K562 (cell line): ENCODE measurements at places on chromosomes 13 and 19. TPM values are rescaled to one million over a fixed set of nuclear protein-coding genes. Genes with fewer than 3 reads are reported as not detected.

The ABHD8 gene
- 3.8 and 5.2 TPM in 2 replicates for polyA plus RNA-seq

DNA sequence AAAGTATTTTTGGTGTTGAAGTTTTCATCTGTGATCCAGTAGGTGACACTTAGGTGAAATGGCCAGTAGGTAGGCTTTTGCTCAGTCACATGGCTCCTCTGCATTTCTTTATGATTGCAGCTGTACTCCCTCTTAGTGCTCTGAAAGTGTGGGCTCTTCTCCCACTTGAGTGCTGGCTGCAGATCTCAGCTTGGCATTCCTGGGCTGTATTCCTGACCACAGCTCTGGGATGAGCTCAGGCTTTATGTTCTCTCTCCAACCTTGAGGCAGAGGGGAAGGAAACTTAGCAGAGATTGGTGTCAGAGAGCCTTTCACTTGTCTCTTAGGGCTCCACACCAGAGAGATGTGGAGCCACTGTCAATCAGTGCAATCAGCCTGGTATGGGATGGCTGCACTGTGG lies 254.3 kb downstream of the NDFIP2 start:
- no peak for DNase-seq

- no peak for DNase-seq
Observed at GRCh38 chr19:7988307-7988706, 17.1 kb downstream of the ELAVL1 start.

The TUBA3C gene
- 2.2 and 2.8 TPM in 2 replicates for polyA plus RNA-seq

The CYP2B6 gene
- not detected in 2 replicates for polyA plus RNA-seq

GRCh38 chr13:107743983-107744382 lies 471.4 kb downstream of the LIG4 start:
- DNase-seq, result no peak

The OLFM4 gene
- polyA plus RNA-seq, result not detected in 2 replicates

The UPF1 gene
- 36.5 and 40.7 TPM in 2 replicates for polyA plus RNA-seq

The ZNF28 gene
- 10.4 and 25.7 TPM in 2 replicates for polyA plus RNA-seq

DNA sequence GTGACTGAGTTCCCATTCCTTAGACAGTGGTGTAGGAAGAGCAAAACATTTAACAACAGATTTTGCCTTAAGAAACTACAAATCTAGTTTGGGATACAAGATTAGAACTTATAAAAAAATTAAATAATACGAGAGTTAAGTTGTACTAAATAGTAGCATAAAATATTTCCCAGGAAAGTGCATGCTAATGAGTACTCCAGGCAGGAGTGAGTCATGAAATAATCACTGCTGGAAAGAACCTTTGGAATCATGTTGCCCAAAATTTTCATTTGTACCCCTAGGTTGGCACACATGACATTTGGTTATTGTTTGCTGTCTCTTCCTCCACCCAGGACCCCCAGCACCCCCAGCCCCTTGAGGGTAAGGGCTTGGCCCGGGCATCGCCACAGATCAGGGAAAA lies 26.3 kb upstream of the KL start:
- DNase-seq, result no peak

The ZNF324 gene
- polyA plus RNA-seq, result 7.5 and 8.3 TPM in 2 replicates

- DNase-seq, result no peak
Observed at GRCh38 chr19:47133021-47133471, 2.4 kb downstream of the SAE1 start.

GRCh38 chr13:79637133-79637763 lies 156.3 kb downstream of the NDFIP2 start:
- no peak for DNase-seq

GRCh38 chr13:99614465-99614885 lies 113.2 kb downstream of the TM9SF2 start:
- DNase-seq, result peak; percentile 65

GRCh38 chr13:75151081-75151643 lies 330.8 kb downstream of the TBC1D4 start:
- no peak for DNase-seq

The ILF3 gene
- 231 and 240 TPM in 2 replicates for polyA plus RNA-seq

- DNase-seq, result peak; percentile 40
Observed at GRCh38 chr19:42132030-42132628, at the start of gene POU2F2. TSS of gene POU2F2 (minus strand) at chr19:42132446. CDS start at chr19:42132411, 35 bp downstream.

The POMP gene
- polyA plus RNA-seq, result 118 and 126 TPM in 2 replicates

GRCh38 chr19:12899891-12900518 lies 9.0 kb downstream of the GCDH start:
- DNase-seq, result peak; percentile 9

The PRX gene
- polyA plus RNA-seq, result 1.4 and 1.7 TPM in 2 replicates

GRCh38 chr19:49573425-49573824 lies 6.9 kb downstream of the NOSIP start:
- DNase-seq, result no peak

The ZNF329 gene
- 1.2 and 2.0 TPM in 2 replicates for polyA plus RNA-seq

The SYCN gene
- polyA plus RNA-seq, result not detected in 2 replicates

DNA sequence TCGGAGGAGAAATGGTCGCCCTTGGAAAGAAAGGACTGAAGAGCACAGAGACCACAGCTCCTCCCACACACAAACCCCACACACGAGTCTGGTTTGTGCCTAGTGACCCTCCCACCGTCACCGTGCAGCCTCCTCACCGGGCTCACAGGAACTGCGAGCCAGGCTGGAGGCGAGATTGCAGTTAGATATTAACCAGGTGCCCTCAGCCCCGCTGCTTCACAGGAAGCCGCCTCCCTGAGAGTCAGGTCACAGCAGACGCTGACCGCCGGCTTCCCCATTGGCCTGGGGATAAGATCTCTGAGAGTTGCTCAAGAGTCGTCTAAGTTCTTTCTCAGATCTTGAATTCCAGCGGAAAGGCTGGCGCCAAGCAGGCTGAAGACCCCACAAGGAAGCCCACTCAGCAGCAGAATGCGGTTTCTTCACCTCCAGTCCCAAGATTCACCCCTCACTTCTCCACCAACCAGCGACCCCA lies 870 bp downstream of the ZNF44 start:
- DNase-seq, result peak; percentile 71

The NCAN gene
- polyA plus RNA-seq, result not detected in 2 replicates

DNA sequence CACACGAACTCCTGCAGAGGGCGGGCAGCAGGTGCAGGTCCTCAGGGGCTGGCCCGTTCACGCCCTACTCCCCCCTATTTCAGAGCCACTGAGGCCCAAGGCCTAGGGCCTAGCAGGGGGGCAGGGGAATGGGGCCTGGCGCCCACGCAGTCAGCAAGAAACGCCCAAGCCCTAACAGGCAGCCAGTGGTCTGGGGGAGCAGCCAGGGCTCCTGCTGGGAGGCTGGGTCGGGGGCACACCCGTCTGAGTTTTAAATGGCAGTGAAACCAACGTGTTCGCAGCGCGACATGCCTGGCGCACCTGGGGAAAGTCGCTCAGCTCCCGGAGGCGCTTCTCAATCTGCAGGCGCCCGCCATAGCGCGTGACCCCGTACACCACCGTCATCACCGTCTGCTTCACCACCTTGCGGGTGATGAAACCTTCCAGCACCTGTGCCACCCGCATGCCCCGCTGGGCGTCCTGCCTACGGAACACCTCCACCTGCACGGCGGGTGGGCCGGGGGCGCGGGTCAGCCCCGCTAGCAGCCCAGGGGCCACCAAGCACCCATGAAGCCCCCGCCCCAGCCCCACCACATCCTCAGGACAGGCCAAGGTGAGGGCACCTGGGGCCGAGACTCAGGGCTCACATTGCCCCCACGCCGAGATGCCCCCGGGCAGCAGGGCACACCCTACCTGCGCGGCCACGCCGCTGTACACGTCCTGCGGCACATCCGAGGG lies 13.9 kb downstream of the POLRMT start:
- DNase-seq, result no peak

GRCh38 chr19:5037936-5038335 lies 69.0 kb downstream of the KDM4B start:
- no peak for DNase-seq

The DIRAS1 gene
- 4.7 and 6.0 TPM in 2 replicates for polyA plus RNA-seq

DNA sequence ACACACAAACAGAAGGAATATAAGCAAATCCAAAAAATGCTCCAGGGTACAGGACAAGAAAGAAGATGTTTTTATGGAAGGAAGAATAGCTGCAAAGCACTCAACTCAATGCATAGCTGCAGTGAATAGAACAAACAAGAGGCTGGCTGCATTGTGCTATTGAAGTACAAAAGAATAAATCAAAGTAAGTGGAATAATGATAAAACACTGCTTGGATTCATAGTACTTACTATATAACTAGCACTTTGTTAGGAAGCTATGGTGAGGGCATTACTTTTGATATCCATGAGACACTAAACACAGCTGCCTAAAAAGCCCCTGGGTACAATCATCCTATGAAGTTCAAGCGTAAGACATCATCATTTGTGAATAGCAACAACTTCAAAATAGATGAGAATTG lies 350.1 kb downstream of the PCDH9 start:
- DNase-seq, result no peak

The HTR2A gene
- polyA plus RNA-seq, result not detected in 2 replicates

GRCh38 chr13:31773538-31773937 lies 34.2 kb downstream of the RXFP2 start:
- DNase-seq, result no peak

The SLITRK5 gene
- not detected in 2 replicates for polyA plus RNA-seq

GRCh38 chr13:59178344-59178743 lies 985.4 kb downstream of the DIAPH3 start:
- DNase-seq, result no peak

- no peak for DNase-seq
Observed at GRCh38 chr19:19226204-19226603, 14.4 kb downstream of the NCAN start.

- no peak for DNase-seq
Observed at GRCh38 chr19:54133312-54133956, 4.1 kb upstream of the CNOT3 start.

DNA sequence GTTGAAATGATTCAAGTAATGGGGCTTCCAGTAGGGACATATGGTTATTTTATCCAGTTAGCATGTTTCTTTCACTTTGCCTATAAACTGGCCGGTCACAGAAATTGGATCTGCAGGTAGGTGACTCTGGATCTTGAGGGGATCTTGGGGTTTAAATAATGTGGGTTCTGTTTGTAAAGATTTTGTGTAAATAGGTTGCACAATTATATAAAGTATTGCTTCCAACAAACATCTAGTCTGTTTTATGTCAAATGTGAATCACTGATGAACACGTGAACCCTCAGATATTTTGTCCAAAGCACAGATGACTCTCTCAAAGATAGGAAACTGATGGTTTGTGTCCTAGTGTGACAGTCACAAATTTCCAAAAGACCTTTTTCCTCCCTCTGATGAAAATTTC lies 98.4 kb downstream of the ZIC5 start:
- no peak for DNase-seq

The CEACAM7 gene
- not detected in 2 replicates for polyA plus RNA-seq

The KLHL1 gene
- polyA plus RNA-seq, result not detected in 2 replicates

- DNase-seq, result peak; percentile 88
Observed at GRCh38 chr19:43624933-43625332, 5.5 kb upstream of the ZNF428 start.

The CA11 gene
- 8.2 and 19.3 TPM in 2 replicates for polyA plus RNA-seq

The TMEM59L gene
- polyA plus RNA-seq, result 0.37 TPM in 1 of 2 replicates, not detected in the other

GRCh38 chr19:17394891-17395415 lies 957 bp upstream of the CCDC194 start:
- DNase-seq, result peak; percentile 86

DNA sequence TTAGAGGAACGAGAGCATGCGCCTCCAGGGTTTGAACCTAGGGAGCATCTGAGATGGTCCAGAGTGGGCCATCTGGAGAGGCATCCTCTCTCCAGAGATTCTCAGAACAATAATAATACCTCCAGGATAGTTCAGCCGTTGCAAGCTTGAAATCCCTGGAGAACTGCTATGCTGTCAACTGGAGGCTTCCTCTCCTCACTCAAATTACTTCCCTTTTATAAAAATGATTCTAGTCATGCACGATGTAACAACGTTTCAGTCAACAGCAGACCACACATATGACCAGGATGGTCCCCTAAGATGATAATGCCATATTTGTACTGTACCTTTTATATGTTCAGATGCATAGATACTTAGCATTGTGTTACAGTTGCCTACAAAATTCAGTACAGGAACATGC lies 108.7 kb downstream of the SHISA2 start:
- no peak for DNase-seq

The MBD3L3 gene
- not detected in 2 replicates for polyA plus RNA-seq

DNA sequence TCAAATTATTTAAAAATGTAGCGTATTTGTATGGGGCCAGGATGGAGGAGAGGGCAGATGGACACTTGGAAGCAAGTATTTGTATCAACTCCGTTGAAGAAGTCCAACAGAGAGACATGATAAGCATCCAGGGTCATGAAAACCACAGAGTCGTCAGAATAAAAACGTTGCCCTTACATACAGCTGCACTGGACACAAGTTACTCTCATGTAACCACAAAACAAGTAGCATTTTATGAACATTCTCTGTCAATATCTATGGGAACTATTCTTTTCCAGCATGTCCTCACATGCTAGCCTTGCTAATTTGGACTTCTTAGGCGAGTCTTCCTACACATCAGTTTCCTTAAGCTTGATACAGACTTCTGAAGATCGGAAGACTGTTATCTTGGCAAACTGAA lies 35.0 kb downstream of the EFNB2 start:
- no peak for DNase-seq

The C19orf53 gene
- 197 and 206 TPM in 2 replicates for polyA plus RNA-seq

- no peak for DNase-seq
Observed at GRCh38 chr13:37715606-37716015, 117.0 kb upstream of the POSTN start.

The MISP gene
- 0.04 TPM in 1 of 2 replicates, not detected in the other for polyA plus RNA-seq

DNA sequence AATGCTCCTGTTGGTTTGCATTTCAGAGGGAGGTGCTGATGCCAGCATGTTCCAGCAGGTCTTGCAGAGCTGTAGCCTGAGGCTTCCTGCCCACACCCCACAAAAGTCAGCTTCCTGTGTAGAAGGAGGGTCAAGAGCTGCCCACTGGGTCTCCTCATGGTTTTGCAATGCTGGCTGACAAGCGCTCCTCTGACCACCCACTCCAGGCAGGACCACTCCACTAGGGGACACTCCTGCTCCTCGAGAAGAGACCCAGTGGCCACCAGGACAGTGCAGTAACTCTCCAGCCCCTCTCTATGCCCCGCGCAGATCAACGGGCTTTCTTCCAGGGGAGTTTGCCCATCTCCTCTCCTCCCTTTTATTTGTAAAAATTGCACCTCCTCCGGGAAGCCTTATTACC lies 72.9 kb upstream of the UQCRFS1 start:
- peak; percentile 16 for DNase-seq

The IFI30 gene
- 129 and 166 TPM in 2 replicates for polyA plus RNA-seq

DNA sequence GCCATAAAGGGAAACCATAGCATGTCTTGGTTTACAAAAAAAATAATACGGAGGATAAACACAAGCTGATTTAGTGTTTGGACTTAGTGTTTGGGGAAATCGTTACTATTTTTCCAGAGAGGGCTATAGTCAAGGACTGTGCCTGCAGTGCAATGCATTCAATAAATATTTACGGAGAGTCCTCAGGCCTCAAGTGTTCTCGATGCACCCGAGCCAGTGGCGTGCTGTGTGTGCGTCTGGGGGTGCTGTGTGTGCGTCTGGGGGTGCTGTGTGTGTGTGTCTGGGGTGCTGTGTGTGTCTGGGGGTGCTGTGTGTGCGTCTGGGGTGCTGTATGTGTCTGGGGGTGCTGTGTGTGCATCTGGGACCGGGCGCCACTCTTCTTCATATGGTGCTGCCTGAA lies 71.7 kb upstream of the GTF3A start:
- DNase-seq, result no peak

The C19orf33 gene
- polyA plus RNA-seq, result 3.2 TPM in 1 of 2 replicates, not detected in the other

DNA sequence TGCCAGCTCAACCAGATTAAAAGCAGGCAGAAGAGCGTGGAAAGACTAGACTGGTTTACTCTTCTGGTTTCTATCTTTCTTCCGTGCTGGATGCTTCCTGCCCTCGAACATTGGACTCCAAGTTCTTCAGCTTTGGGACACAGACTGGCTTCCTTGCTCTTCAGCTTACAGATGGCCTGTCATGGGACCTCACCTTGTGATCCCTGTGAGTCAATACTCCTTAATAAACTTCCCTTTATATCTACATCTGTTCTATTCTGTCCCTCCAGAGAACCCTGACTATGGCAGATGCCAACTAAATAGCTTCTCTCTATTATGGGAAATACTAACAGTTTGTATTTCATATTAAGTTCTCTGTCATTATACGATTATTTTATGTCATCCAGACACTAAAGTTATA lies 609.1 kb downstream of the LMO7 start:
- no peak for DNase-seq
